ENCODE measurements at places on chromosomes 7 and 10.
A peak's percentile ranks its signal among the peaks of the same experiment; 100 is the strongest.

DNA sequence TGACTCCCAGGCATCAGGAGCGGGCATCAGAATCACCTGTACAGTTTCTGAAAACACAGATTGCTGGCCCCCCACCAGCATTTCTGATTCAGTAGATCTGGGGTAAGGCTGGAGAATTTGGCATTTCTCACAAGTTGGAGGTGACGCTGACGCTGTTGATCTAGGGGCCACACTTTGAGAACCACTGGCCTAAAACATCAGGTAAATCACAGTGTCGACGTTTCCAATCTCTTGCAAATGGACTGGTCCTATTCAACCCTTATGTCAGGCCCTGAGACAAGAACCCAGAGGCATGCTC, 564.0 kb downstream of the KCNMA1 start:
- no peak for DNase-seq

DNA sequence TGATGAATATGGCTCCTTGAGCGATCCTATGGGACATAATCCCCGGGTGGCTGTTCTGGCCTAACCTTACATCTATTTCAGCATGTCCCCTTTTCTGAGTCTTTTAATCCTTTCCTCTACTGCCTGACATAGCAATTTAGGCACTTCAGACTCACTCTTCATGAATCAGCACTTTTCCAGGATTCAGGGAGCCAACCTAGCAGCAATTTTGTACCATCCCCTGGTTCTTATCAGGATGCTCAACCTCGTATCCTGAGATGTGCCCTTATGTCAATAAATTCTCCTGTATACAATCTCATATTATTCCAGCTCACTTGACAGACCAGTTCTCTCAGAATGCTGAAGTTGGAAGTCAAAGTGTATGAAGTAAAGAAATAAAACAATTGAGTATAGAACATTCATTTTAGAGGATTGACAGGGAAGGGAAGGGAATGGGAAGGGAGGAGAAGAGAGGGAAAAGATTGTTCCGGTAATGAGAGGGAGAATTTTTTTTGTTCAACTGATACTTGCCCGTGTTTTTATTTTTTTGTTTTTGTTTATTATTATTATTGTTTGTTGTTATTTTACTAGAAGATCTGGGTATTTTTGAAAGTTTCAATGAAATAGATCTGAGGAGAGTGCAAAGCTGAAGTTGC, 8.2 kb upstream of the ZC3HAV1 start:
- no peak for DNase-seq

DNA sequence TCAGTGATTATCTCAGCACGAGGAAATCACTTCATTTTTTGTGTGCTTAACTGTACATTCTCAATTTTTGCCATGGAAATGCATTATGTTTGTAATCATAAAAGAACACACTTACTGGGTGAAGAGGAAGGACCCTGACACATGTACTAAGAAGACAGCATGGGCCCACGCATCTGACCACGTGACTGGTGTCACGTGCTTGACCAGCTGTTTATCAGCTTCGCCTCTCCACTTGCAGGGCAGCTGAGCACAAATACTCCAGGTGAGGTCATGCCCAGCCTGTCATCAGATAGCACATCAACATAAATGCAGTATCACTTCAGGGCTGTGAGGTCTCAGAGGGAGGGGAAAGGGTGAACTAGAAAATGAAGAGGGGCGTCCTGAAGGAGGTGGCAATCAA, 179.8 kb downstream of the EBF3 start:
- DNase-seq, result no peak

- DNase-seq, result peak; percentile 55
These were observed 160.9 kb downstream of the SNX13 start for GRCh38 chr7:17779381-17779780.

GRCh38 chr7:74544706-74545469, 91.2 kb downstream of the GTF2IRD1 start:
- DNase-seq, result no peak

- peak; percentile 60 for DNase-seq
These were observed 399.5 kb upstream of the ANKRD30A start for GRCh38 chr10:36725581-36726520.

DNA sequence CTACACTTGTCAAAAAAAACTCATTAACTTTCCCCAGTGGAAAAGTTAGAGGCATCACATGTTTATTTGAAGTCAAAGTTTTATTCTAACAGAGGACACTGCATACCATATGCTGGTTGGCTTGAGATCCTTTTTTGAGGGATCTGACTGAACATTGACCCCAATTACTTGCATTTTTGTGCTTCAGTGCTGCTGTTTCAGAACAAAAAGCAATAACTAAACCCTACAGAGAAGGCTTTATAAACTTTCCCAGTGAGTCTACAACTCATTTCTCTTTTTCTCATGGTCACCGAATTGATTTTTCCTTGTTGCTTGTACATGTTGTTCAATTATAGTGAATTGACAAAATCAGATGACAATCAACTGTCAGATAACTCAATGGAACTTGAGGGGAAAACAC, 69.3 kb upstream of the PHYHIPL start:
- DNase-seq, result no peak

- no peak for DNase-seq
These were observed 149.3 kb upstream of the YAE1 start for GRCh38 chr7:39416866-39417265.

GRCh38 chr10:5570007-5570655, 45.4 kb downstream of the CALML3 start:
- DNase-seq, result no peak

DNA sequence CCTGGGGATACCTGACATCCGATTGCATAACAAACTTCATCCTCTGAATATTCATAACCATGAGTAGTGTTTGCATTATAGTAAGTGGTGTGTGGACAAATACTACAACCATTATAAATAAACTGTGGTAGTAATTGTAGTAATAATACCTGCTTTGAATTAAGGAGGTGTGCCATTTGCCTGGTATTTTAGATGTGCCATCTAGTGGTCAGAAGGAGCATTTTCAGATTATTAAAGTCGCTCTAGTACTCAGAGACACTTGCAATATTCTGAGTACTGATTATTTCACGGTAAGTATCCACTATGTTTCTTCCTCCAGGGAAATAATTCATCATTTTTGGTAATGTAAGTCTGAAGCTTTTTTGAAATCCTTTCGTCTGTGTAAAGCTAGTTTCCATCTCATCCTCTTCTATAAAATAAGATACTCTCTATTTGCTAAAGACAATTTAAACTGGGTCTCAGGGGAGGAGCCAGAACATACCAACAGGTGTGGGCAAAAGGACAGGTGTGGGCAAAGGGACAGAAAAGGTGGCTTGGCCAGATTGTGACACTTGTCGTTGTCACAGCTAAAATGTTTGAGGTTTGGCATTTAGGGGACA, 115.3 kb upstream of the WDR11 start:
- DNase-seq, result no peak

DNA sequence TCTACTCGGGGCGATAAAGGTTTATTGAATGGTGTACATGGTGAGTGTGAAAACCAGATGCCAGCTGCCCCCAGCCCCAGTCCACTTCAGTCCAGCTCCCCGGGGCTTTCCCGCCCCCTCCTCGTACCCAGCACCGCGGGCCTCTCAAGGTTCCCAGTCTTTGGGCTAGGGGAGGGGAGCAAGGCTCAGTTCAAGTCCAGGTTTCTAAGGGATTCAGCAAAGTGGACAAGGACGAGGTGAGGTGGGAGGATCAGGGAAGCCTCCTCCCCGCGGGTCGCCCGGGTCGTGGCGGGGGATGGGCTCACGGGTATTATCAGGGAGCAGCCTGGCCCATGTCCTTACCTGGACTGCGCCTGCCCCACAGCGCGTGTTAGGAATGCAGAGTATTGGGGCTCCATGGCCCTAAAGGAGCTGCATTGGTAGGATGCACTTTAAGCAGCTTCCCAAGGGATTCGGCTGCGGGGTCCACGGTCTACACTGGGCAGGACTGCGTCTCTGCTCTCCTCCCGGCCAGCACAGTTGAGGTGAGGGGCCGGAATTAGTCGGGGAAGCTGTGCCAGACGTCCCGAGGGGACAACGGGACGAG, 541 bp upstream of the PFKFB3 start:
- DNase-seq, result no peak

GRCh38 chr10:69451784-69452251, 553 bp downstream of the TSPAN15 start:
- DNase-seq, result no peak

DNA sequence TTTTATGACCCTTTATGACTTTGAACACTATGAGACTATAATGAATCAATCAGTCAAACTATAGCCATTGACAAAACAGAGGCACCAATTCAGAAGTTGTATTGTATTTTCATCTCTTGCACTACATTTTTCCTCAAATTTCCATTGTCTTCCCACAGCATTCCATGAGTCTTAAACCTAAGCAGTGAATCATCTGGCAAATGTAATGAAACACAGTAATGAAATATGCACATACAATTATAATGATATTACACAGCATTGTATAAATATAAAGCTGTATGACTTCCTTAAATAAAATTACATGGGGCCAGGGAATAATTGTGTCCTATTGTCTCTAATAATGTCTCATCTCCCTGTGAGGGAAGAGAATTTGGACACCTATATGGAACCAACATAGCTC, 45.0 kb downstream of the VWDE start:
- no peak for DNase-seq

- no peak for DNase-seq
These were observed 163.8 kb downstream of the RGS10 start for GRCh38 chr10:119378737-119379067.
